OCI-LY7 (cell line): ENCODE measurements at places on chromosomes 13 and 19. TPM values are rescaled to one million over a fixed set of nuclear protein-coding genes. Genes with fewer than 3 reads are reported as not detected.

DNA sequence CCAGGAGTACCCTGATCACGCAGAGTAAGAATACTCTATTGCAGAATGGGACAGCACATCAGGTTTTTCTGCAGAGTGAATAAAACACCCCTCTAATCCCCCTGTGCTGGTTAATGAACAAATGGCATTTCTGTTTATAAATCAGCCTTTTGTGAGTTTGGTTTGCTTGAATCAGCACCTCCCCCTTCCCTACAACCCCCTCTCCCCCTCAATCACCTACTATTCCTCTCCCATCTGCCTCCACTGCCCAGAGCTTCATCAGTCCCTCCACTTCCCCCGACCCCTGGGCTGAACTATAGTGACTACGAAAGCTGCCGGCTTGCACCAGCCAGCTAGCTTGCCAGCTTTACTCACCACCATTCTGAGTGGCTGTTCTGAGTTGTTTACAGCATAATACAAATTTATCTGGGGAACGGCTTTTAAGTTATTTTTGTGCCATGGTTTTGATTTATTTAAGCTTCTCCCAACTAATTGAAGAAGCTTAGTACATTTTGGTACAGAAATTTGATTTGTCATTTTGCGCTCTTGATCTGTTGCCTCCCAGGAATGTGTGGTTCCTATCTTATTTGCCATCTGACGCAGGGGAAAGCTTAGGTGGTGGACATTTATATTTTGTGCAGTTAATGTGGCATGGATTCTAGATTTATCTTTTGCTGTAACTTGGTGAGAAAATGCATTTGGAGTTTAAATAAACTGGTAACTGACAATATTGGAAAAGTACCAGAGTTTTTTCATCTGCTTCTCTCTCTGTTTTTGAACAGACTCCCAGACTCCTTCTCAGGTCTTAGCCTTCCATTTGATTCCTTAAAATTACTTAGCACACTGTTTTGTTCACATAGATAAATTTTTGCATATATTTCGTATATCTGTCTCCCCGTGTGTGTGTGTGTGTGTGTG lies 41.7 kb upstream of the WDFY2 start:
- DNase-seq: no peak

DNA sequence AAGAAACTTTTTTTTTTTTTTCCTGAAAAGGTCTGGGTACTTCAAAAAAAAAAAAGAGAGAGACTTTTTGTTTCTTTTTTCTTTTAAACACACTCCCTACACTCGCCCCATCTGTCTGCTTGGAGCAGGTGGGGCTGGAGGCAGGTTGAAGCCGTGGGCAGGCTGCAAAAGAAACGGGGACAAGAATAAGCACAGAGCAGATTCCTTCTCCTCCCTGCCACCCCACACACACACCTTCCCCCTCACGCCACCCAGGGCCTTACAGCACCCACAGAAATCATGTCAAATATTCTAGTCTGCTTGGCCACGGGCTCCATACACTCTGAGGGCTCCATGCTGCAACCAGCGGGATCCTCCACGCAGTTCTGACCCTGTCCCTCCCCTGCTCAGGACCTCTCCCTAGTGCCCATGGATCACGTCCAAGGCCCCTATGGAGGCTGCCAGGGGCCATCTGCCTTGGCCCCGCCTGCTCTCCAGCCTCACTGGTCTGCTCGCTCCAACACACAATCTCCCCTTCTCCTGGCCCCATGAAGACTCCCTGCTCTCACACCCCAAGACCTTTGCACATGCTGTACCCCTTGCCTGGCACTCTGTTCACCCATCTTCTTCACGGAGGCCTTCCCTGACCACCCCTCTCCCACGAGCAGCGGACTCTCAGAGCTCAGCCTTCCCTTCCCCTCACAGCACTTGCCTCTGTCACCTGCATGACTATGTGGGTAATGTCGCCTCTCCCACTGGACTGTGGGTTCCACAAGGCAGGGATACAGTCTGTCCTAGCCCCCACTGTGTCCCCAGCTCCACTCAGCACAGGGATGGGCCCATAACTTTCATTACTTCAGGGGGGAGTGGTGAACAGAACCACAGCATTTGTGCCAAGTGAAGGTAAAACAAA lies 11.4 kb downstream of the AKT2 start:
- no peak for DNase-seq

- no peak for DNase-seq
Observed at GRCh38 chr19:1807695-1808394, 4.2 kb downstream of the ATP8B3 start.

- DNase-seq: no peak
Observed at GRCh38 chr19:45351401-45351952, 10.9 kb downstream of the KLC3 start.

- DNase-seq: no peak
Observed at GRCh38 chr13:45786293-45786920, 65.1 kb downstream of the SIAH3 start.

- no peak for DNase-seq
Observed at GRCh38 chr13:79283742-79284141, 122.3 kb downstream of the RBM26 start.

DNA sequence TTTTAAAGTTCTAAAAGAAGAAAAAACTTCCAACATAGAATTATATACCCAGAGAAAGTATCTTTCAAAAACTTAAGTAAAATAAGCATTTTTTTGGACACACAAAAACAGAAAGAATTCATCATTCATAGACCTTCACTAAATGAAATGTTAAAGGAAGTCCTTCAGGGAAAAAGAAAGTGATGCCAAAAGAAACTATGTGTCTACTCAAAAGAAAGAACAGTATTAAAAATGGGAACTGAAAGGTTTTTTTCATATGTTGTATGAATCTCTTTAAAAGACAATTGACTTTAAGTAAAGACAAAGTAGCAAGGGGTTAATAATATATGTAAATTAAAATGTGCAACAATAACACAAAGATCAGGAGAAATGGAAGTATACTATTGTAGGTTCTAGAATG lies 96.5 kb downstream of the DHRS12 start:
- DNase-seq: peak; percentile 5

DNA sequence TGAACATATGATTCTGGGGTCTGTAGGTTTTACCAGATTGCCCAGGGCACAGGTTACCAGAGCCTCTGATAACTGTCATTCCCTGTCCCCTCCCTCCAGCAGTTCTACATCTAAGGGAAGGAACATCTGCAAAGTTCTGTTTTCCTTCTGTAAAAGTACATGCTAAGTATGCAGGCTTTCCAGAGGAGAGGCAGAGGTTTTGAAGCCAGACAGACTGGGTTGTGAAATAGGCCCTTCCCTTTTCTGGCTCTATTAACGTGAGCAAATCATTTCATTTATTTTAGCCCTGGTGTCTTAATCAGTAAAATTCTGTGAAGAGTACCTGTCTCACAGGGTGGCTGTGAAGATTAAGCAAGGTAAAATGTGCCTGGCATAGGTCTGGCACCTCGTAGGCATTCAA lies 66.1 kb upstream of the C1QTNF9 start:
- DNase-seq: no peak

GRCh38 chr13:28538932-28539331 lies 44.0 kb upstream of the FLT1 start:
- DNase-seq: no peak

DNA sequence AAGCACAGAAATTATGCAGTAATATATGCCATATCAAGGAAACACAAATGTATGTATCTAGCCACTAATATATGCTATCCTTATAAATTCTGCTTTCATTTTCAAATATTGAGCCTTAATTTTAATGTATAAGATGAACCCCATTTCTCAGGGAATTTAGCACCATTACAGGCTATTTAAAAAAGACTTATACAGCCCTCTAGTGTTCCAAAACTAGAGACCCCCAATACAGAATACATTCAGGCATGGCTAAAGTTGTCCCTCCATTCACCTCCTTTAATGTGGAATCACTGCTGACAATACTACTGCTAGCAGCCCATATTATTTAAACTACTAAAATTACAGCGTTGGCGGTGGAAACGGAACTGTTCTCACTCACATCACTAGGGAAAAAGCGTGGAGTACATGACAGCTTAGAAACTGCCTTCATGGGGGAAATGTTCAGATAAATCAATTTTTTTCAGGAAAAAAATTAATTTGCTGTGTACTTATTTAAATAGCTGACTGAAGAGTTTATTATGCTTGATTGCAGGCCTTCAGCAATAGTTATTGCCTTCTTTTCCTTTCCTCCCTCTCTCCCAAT lies 541.0 kb downstream of the PCDH9 start:
- peak; percentile 67 for DNase-seq

SLC44A2 gene
- total RNA-seq: 197 and 248 TPM in 2 replicates

GPC5 gene
- not detected in 2 replicates for total RNA-seq

TMEM38A gene
- total RNA-seq: 18.1 and 23.6 TPM in 2 replicates

NLRP7 gene
- total RNA-seq: 5.6 and 8.8 TPM in 2 replicates

APOC1 gene
- total RNA-seq: 1.9 TPM in 1 of 2 replicates, not detected in the other

SERP2 gene
- not detected in 2 replicates for total RNA-seq

CEACAM7 gene
- total RNA-seq: not detected in 2 replicates

DIAPH3 gene
- 37.2 and 40.0 TPM in 2 replicates for total RNA-seq
